CD4-positive, CD25-positive, alpha-beta regulatory T cell (primary cell): ENCODE measurements at places on chromosomes 1 and 21. TPM values are rescaled to one million over a fixed set of nuclear protein-coding genes. Genes with fewer than 3 reads are reported as not detected.

The ANGPTL3 gene
- total RNA-seq = not detected

The ANKRD45 gene
- not detected for total RNA-seq

DNA sequence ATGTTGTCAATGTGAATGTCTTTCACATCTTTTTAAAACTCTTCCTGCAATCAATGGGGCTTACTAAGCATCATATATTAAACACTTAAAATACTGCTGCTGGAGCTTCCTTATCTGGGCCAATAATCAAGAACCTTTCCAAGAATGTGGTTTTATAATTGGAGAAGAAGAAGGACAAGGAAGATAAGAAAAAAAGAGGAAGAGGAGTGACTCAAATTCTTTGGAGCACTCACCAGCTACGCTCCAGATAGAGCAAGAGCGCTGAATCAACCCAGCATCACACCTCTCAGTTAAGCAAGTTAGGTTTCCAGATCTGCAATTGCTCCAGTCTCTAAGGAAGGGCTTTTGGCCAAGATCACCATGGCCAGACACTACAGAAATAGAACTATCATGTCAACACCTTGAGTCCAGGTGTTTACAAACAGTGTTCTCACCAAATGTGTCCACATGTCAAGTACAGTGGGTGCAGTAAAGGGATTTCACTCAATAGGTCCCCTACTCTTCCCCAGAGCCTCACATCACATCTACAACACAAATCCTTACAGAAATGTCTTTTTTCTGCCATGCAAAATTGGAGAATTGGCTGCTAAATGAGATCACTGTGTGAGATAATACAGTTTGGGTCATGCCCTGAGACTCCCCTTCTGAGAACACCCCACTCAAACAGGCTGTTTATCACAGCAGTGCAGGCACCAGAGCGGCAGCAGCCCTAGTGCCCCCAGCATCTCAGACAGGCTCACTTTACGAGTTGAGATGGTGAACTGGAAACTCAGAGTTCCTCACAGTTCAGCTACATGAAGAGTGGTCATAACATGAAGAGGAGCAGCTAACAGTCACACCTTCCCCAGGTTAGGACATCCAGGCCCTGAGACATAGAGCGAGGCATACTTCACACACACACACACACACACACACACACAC lies 1.7 kb upstream of the SPRR2B start:
- H3K4me3 ChIP-seq = no peak overlapping the region
- no peak overlapping the region for H3K27ac ChIP-seq
- no peaks in the 10 kb centered on the region for H3K4me1 ChIP-seq
- DNase-seq = no peak

The GBP5 gene
- total RNA-seq = 425 TPM

- no peaks in the 10 kb centered on the region for H3K36me3 ChIP-seq
- peaks cover 23% of the 10 kb centered on the region for H3K27me3 ChIP-seq
- peaks cover 26% of the 10 kb centered on the region for H3K4me1 ChIP-seq
- H3K4me3 ChIP-seq = peak overlapping the region; percentile 70
Measured at GRCh38 chr1:161725908-161726472, 4.6 kb downstream of the FCRLB start.

- H3K27me3 ChIP-seq = no peaks in the 10 kb centered on the region
- H3K27ac ChIP-seq = no peak overlapping the region
- H3K36me3 ChIP-seq = no peaks in the 10 kb centered on the region
- H3K4me1 ChIP-seq = peaks cover 23% of the 10 kb centered on the region
- H3K4me3 ChIP-seq = no peak overlapping the region
Measured at GRCh38 chr1:150981177-150981804, 801 bp upstream of the ANXA9 start.

- no peaks in the 10 kb centered on the region for H3K36me3 ChIP-seq
- no peaks in the 10 kb centered on the region for H3K4me1 ChIP-seq
- no peak within 1 kb of the TSS for H3K27ac ChIP-seq
- no peak within 1 kb of the TSS for H3K4me3 ChIP-seq
- no peak for DNase-seq
Measured at GRCh38 chr1:168280296-168280927, at the start of gene TBX19. TSS of gene TBX19 (plus strand) at chr1:168280877. CDS start at chr1:168281091, 214 bp downstream.

DNA sequence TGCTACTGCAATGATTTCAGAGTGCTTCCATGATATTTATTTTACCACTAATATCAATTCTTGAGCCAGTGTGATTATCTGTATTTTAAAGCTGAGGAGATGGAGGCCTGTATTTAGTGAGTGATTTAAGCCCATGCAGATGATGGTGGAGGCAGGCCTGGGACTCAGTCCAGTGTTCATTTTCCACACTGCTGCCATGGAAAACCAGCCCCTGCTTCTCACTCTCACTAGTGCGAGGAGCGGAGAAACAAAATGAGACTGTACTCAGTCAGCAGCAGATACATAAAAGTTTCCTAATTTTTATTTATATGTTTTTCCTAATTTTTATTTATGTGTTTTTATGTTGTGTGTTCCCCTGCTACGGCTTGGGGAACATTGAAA lies 32.8 kb downstream of the LRRC8B start:
- H3K4me3 ChIP-seq = no peak overlapping the region
- H3K27ac ChIP-seq = no peak overlapping the region
- peaks cover 6% of the 10 kb centered on the region for H3K4me1 ChIP-seq

The PDE4B gene
- total RNA-seq = 200 TPM

- no peak overlapping the region for H3K27ac ChIP-seq
- no peaks in the 10 kb centered on the region for H3K4me1 ChIP-seq
- no peak overlapping the region for H3K4me3 ChIP-seq
- DNase-seq = no peak
Measured at GRCh38 chr1:48200166-48200900, 22.2 kb upstream of the SLC5A9 start.

DNA sequence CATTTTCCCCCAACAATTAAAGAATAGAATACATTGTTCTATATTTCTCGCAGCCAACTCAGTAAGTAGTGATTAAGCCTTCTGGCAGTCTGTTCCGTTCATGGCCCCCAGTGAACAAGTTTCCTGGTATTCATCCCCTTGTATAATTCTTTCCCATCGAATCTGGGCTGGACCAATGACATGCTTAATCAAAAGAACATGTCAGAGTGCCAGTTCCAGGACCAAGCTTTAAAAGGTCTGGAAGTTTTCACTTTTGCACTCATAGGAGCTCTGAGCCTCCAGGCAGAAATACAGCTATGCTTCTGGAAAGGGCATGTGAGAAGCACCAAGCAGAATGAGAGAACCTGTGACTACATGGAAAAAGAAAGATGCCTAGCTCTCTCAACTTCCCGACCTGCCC lies 22.5 kb upstream of the DPYD start:
- H3K27ac ChIP-seq = no peak overlapping the region
- DNase-seq = no peak
- H3K36me3 ChIP-seq = no peaks in the 10 kb centered on the region
- no peaks in the 10 kb centered on the region for H3K27me3 ChIP-seq

- H3K27ac ChIP-seq = no peak overlapping the region
- no peak for DNase-seq
- H3K4me3 ChIP-seq = no peak overlapping the region
- H3K36me3 ChIP-seq = no peaks in the 10 kb centered on the region
- H3K4me1 ChIP-seq = no peaks in the 10 kb centered on the region
- H3K27me3 ChIP-seq = no peaks in the 10 kb centered on the region
Measured at GRCh38 chr1:216073793-216074595, 349.3 kb downstream of the USH2A start.

- no peak overlapping the region for H3K4me3 ChIP-seq
- no peak for DNase-seq
- no peaks in the 10 kb centered on the region for H3K27me3 ChIP-seq
- no peak overlapping the region for H3K27ac ChIP-seq
Measured at GRCh38 chr1:40794974-40795715, 11.6 kb downstream of the KCNQ4 start.

GRCh38 chr1:195663549-195664280 lies 944.5 kb downstream of the KCNT2 start:
- no peak overlapping the region for H3K4me3 ChIP-seq
- no peaks in the 10 kb centered on the region for H3K4me1 ChIP-seq
- no peak for DNase-seq
- no peaks in the 10 kb centered on the region for H3K27me3 ChIP-seq
- H3K36me3 ChIP-seq = no peaks in the 10 kb centered on the region

The COL6A1 gene
- 2.2 TPM for total RNA-seq

The SLC1A7 gene
- total RNA-seq = not detected

GRCh38 chr1:214791961-214792360 lies 189.0 kb downstream of the CENPF start:
- no peaks in the 10 kb centered on the region for H3K27me3 ChIP-seq
- no peak overlapping the region for H3K27ac ChIP-seq
- no peaks in the 10 kb centered on the region for H3K4me1 ChIP-seq
- no peak for DNase-seq

DNA sequence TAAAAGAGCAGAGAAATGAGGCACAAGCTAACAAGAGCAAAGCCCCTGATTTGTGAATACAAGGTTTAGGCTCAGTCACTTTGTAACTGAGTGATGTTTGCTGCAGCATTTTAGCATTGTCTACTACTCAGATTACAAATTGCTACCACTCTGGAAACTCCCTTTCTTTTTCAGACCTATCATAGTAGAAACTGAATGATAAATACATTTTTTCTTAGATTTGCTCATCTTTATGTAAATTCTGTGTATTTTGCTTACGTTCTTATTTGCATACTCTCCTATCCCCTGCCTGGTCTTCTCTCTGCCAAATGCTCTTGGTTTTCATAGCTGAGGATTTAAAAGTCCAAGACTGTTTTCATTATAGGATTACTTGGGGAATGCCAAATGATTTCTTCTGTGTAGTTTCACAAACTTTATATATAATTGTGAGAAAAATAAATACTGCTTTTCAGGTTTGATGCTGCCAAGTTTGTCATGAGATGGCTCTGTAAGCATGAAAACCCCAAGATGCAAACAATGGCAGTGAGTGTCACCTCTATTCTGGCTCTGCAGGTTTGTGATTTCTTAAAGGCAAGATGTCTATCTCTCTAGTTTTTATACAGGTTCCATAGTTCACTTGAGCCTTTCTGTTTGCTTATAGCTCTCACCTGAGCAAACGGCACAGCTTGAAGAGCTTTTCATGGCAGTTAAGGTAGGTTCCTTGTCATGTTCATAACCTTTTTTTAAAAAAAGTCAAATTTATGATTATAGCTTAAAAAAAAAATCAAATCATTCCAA lies 24.7 kb downstream of the ZYG11A start:
- peak; percentile 20 for DNase-seq
- no peak overlapping the region for H3K27ac ChIP-seq

The TNFRSF4 gene
- 65.8 TPM for total RNA-seq

GRCh38 chr1:18294437-18295176 lies 186.1 kb upstream of the KLHDC7A start:
- H3K4me1 ChIP-seq = no peaks in the 10 kb centered on the region
- no peak for DNase-seq
- H3K36me3 ChIP-seq = no peaks in the 10 kb centered on the region
- H3K4me3 ChIP-seq = no peak overlapping the region

GRCh38 chr1:34155860-34156259 lies 9.2 kb downstream of the CSMD2 start:
- no peaks in the 10 kb centered on the region for H3K36me3 ChIP-seq
- no peak for DNase-seq
- no peak overlapping the region for H3K4me3 ChIP-seq
- peaks cover 12% of the 10 kb centered on the region for H3K27me3 ChIP-seq
- no peak overlapping the region for H3K27ac ChIP-seq

GRCh38 chr1:205371871-205372660 lies 15.3 kb upstream of the KLHDC8A start:
- H3K4me1 ChIP-seq = peaks cover 4% of the 10 kb centered on the region
- H3K4me3 ChIP-seq = no peak overlapping the region

The KIAA1614 gene
- total RNA-seq = 0.20 TPM

The ACTL8 gene
- not detected for total RNA-seq

The ZNF593OS gene
- total RNA-seq = not detected

The FAM177B gene
- total RNA-seq = not detected

GRCh38 chr1:114927401-114927800 lies 72.7 kb downstream of the SYCP1 start:
- H3K27me3 ChIP-seq = peaks cover 16% of the 10 kb centered on the region
- H3K4me1 ChIP-seq = no peaks in the 10 kb centered on the region
- no peak for DNase-seq
- H3K4me3 ChIP-seq = no peak overlapping the region

DNA sequence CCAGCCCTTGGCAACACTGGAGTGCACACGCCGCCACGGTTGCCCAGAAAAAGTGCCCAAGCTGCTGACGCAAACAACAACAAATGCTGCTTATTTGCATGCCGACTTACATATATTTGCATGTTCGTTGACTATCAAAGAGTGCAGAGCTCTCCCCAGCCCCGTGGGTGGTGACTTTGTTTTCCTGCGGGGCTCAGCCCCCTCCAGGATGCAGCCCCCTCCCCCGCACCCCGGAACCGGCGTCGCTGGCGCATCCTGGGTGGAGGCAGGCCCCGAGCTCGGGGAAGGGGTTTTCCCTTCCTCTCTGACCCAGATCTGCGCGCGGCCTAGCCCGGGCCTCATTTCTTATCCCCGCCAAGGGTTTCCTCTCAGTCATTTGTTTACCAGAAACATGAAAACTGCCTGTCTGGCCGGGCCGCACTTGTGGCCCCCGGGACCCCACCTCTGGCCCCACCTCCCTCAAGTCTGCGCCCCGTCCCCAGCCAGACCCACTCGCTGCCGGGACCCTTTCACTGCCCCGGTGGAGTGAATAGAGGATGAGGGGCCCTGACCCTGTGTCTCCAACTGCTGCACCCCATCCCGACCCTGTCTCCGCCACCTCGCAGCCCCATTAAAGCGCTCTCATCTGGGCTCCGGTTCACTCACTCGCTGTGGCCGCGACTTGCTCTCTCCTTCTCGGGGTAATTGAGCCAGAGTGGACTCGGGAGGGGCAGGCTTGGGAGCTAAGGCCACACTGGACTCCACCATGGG lies 5.5 kb downstream of the TNFRSF25 start:
- peaks cover 61% of the 10 kb centered on the region for H3K4me1 ChIP-seq
- peaks cover 21% of the 10 kb centered on the region for H3K36me3 ChIP-seq
- DNase-seq = peak; percentile 90
- no peaks in the 10 kb centered on the region for H3K27me3 ChIP-seq
- peak overlapping the region; percentile 97 for H3K27ac ChIP-seq

GRCh38 chr1:71041806-71042205 lies 5.8 kb downstream of the PTGER3 start:
- H3K36me3 ChIP-seq = no peaks in the 10 kb centered on the region
- peaks cover 6% of the 10 kb centered on the region for H3K4me1 ChIP-seq
- H3K27ac ChIP-seq = no peak overlapping the region
- no peak overlapping the region for H3K4me3 ChIP-seq

DNA sequence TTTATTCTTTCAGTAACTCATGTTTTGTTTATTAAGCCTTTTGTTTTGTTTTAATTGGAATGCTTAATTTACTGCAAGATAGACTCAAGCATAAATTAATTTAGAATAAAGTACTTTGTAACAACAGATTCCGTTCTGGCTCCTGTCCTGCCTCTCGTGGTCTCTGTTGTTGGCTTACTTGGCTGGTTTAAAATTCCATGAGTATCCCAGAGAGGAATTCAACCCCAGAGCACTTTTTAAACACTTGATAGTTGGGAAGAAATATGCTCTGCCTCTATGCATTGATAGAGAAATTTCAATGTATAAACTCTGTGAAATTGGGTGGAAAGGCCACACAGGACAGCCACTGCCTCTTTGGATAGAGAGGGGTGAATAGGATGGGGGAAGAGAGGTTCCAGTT lies 89.7 kb downstream of the ATP5PO start:
- H3K27ac ChIP-seq = no peak overlapping the region
- no peaks in the 10 kb centered on the region for H3K27me3 ChIP-seq
- no peaks in the 10 kb centered on the region for H3K36me3 ChIP-seq
- no peak overlapping the region for H3K4me3 ChIP-seq
- no peaks in the 10 kb centered on the region for H3K4me1 ChIP-seq
